ENCODE measurements at places on chromosomes 3 and 15.

DNA sequence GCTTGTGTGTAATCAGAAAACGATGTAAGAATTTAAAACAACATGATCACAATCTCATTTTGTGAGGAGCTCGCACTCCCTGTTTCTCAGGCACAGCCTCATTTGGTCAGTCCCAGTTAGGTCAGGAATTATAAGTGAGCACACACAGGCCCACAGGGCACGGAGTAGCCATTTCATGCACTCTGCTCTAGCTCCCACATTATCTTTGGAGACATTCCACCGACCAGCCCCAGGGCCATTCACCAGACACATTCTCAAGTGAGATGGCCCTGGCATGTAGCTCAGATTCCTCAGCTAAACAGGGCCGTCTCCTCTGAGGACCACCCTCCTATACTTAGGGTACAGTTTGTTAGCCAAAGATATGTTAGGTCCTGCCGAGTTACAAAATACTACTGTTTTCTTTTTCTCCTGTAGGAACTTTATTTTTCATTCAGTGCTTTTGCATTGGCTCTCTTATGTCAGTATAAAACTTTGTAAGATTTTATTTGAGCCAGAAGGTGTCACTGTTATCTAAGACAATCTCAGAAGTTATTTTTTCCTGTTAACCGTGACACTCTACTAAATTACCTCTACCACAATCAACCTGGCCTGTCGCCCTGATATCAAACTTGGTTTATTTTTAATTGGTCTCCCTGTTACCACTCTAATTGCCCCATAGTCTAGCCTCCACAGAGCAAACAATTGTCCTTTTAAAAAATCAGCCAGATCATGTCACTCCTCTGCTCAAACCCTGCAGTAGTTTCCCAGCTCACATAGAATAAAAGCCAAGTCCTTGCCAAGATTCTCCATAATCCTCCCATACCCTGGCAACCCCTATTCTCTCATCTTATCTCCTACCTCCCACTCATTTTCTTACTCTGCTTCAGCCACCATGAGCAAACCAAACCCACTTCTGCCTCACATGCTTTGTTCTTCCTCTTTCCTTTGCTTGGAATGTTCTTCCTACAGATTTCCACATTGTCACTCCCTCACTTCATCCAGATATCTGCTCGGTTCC, 105.7 kb downstream of the PPP2R3A start:
- DNase-seq: peak; percentile 18

- no peak for DNase-seq
Measured at GRCh38 chr3:144553301-144553700, 581.7 kb downstream of the DIPK2A start.

- no peak for DNase-seq
Measured at GRCh38 chr15:82852941-82853561, 43.6 kb downstream of the WHAMM start.

DNA sequence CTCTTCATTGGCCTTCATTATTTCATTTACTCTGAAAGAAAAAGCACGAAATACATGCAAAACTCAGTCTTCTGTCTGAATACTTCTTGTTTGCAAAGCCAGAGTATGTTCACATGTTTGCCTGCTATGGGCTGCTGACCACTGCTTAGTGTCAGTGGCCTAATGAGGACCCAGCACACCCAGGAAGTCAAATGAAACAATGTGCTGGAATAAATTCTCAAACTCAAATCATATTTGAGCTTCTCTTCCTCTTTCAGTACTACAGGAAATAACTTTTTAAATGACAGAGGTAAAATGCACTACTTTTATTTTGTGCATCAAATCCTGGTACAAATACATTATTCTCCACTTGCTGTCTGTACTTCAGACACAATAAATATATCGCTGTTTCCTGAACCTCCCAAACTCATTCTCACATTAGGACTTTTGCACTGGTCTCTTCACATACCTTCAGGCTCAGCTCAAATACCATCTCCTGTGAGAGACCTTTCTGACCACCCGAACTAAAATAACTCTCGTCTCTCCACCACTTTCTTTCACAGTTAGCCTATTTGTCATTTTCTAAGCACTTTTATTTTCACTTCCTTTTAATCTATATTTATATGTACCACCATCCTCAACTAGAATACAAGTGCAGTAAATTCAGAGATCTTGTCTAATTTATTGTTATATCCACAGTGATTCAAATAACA, 176.8 kb downstream of the TUSC7 start:
- DNase-seq: no peak

DNA sequence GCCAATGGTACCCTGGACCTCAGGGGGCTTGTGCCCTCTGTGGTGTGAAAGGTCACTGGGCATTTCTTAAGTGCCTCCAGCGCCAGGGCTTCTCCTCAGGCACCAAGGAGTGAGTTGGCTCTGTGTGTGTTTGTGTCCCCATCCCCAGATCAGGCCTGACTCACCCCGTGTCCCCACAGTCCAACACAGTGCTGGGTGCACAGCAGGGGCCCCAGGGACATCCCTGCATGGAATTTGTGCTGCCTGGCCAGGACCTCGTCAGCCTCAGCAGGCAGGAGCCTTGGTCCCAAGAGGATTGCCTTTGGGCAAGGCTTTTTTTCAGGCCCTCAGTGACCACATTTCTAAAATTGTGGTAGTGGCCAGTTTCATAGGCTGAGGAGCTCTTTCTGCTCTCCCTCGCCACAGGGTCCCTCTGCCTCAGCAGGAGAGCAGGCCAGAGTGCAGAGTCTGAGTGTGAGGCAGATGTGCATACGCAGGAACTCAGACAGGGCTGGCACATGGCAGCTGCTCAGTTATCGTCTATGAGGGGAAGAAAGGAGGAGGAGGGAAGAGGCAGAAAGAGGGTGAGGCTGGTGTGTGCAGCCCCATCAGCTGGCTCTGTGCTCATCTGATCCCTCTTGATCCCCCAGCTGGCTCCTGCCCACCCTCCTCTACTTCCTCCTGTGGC, 215.6 kb downstream of the RPLP1 start:
- DNase-seq: no peak

DNA sequence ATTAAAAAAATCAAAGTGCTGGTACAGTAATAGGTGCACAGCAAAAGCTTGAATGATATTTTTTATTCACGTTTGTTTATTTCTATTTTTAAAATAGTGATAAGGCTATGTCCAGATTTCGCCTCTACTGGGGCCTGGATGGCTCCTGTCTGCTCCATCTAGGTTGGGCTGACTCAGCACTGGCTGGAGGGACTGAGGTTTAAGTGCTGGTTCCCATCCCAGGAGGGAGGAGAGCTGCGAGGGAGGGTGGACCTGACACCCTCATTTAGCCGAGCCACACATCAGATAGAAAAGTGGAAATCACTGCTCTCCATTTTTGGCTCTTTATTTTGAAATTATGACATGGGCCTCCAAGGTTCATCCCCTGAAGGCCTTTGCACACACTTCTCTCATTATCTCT, 95.4 kb upstream of the AGBL1 start:
- DNase-seq: no peak

DNA sequence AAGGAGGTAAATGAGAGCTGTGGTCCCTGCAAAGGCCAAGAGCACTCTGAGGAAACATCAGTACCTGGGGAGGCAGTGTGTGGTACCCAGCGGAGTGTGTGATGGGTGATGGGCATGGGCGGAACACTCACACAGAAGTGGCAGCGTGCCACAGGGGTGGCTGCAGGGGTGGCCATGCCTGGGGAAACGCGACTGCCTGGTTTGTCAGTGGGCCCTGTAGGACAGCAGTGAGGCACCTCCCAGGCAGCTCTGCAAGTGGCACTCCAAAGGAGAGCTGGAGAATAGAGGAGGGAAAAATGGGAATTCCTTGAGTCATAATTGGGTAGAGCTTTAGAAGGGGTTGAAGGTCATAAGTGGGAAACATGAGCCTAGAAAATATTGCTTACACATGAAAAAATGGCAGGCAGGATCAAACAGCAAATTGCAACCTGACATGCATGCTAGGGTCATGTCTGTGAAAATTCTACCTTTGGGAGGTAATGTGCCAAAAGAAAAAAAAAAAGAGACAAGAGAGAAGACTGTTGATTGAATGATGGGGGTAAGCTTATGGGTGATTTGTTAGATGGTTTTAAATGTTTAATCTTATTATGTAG, 138.4 kb downstream of the RPLP1 start:
- no peak for DNase-seq

DNA sequence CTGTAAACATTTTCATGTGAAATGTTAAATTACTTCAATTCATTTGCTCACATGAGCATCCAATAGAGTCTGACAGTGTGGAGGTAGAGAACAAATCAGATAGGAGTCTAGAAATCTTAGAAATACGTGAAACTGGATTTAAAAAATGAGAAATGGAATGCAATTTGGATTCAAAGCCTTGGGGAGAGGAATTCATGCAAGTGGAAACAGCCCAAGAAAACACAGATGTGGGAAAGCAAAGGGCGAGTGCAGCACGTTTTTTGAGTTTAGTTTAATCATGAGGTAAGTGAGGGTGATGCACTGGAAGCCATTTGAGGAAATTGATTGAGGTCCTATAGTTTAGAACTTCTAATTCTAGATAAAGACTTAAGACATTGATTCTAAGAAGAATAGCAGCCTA, 434.7 kb downstream of the C3orf38 start:
- no peak for DNase-seq

DNA sequence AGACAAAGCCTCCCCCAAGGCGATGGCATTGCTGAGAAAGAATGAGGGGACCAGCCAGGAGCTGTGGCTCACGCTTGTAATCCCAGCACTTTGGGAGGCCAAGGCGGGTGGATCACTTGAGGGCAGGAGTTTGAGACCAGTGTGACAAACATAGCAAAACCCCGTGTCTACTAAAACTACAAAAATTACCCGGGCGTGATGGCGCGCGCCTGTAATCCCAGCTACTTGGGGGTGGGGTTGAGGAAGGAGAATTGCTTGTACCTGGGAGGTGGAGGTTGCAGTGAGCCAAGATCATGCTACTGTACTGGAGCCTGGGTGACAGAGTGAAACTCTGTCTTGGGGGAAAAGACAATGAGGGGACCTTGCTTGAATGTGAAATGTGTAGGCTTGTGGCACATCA, 402.4 kb upstream of the C2CD4B start:
- DNase-seq: no peak

- DNase-seq: peak; percentile 7
Measured at GRCh38 chr3:34676436-34676835, 878.0 kb downstream of the PDCD6IP start.

DNA sequence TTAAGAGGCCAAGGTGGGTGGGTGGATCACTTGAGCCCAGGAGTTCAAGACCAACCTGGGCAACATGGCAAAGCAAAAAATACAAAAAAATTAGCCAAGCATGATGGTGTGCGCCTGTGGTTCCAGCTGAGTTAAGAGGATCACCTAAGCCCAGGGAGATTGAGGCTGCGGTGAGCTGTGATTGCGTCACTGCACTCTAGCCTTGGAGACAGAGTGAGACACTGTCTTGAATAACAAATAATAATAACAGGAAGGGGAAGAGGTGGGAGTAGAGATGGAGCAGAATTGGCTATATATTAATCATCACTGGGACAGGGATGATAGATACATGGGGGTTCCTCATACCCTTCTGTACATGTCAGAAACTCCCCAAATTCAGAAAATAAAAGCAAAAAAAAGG, 23.8 kb upstream of the NMB start:
- peak; percentile 94 for DNase-seq

DNA sequence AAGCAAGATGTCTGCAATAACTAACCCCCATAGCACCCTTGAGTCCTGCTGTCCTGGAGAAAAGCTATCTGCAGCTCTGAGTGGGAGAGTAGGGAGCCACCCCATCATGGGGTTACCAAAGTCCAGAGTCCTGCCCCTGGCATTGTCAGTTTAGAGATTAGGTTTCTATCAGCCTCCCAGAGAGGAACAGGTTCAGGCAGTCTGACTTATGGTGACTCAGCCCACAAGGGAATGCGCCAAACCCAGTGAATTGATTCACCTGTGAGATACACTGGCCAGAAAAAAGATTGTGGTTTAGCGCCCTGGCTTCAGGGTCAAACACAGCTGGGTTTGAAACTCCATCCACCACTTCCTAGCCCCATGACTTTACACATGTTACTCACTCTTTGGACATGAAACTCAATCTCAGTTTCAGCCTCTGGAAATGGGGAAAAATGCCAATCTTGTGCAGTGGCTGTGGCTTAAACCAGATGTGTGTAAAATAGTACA, 263.6 kb upstream of the HES1 start:
- DNase-seq: peak; percentile 92

DNA sequence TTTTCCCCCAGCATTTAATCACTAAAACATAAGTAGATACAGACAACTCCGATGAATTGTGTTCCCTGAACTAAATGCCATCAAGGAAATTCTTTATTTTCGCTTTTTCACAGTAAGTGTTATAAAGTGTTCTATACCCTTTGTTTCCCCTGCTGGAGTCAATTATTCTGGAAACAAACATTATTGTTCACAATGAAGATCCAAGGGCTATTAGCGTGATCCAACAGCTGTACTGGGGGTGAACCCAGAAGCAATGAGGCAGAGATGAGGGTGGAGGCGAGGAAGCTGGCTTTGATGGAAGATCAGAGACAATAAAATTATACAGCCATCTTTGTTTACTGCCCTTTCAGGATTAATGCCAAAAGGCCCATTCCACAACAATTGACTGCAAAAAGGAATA, 250.3 kb upstream of the IGF1R start:
- no peak for DNase-seq

DNA sequence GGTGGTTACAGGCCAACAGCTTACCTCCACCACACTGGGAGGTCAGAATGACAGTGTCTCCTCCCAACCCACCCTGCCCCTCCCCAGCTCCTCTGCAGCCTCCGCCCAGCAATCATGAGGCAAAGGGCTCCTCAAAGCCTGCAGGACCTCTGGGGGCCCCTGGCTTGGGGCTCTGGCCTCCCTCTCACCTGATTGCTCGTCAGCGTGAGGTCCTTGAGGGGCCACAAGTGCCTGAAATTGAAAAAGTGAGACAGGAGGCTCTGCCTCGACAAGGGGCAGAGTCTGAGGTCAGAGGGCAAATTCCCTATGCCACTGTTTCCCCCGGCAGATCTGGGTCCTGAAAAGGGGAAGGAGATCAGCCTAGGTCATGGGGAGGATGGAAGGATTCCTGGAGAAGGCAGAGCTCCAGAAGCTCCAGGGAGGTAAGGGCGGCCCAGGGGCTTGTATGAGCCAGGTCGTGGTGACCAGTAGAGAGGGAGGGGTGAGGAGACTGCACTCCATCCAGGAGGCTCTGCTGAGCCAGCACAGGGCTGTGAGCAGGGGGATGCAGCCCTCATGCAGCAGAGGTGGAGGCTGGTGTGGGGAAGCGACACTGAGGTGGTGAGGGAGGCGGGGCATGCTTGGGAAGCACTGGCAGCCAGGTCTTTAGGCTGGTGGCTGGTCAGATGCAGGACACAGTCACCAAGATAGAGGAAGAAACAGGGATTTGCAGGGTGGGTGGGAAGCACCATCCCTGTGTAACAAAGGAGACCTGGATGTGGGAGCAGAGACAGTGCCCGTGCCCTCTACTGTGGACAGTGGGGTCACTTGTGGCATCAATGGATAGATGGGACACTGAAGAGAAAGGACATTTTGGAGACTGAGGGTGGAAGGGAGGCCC, 20.1 kb downstream of the ALS2CL start:
- DNase-seq: no peak

DNA sequence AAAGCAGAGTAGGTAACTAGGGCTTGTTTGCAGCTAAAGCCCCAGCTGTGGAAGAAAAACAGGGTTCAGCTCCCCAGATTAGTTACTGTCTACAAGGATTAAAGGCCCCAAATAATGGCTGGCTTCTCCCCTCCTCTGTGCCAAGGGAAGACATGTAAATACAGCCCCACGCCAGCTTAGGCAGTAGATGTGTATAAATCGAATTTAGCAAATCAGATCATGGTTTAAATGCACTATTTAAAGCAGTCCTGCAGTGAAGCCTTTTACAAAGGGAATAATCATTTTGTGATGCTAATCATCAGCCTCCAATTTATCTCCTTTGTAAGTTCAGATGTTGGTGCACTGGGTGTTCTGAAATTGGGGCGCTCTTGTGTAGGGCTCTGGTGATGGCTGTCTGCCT, 46.7 kb upstream of the POLG start:
- no peak for DNase-seq

- DNase-seq: no peak
Measured at GRCh38 chr3:11734-12133, 184.8 kb upstream of the CHL1 start.

Measured in brain microvascular endothelial cell (primary cell).